ENCODE measurements at places on chromosomes 5 and 9.
A peak's percentile ranks its signal among the peaks of the same experiment; 100 is the strongest.

GRCh38 chr5:38816083-38817030 lies 29.5 kb upstream of the OSMR start:
- no peaks in the 10 kb centered on the region for H3K36me3 ChIP-seq
- no peak overlapping the region for H3K4me3 ChIP-seq
- peaks cover 5% of the 10 kb centered on the region for H3K4me1 ChIP-seq
- DNase-seq: no peak

GRCh38 chr5:132797651-132798050 lies 15.5 kb upstream of the SOWAHA start:
- no peaks in the 10 kb centered on the region for H3K36me3 ChIP-seq
- H3K4me3 ChIP-seq: no peak overlapping the region
- H3K4me1 ChIP-seq: no peaks in the 10 kb centered on the region
- no peak for DNase-seq
- H3K27ac ChIP-seq: no peak overlapping the region
- peaks cover 8% of the 10 kb centered on the region for H3K27me3 ChIP-seq

DNA sequence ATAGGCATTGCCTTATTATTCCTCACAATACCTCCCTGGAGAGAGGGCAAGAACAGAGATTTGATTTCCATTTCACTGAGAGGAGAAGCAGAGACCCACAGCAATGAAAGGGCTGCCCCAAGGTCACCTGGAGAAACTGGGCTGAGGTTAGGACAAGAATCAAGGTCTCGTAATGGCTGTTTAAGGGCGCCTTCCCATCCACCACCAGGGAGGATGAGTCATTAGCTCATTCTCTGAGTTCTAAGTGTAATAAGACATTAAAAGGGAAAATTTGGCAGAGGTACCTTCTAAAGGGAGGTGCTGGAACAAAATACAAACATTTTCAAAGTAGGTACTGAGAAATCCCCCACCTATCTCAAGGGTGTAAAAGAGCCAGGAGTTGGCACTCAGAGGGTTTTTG lies 52.6 kb upstream of the TCERG1 start:
- no peaks in the 10 kb centered on the region for H3K4me1 ChIP-seq
- H3K4me3 ChIP-seq: no peak overlapping the region
- no peak overlapping the region for H3K27ac ChIP-seq
- no peak for DNase-seq
- peaks cover 5% of the 10 kb centered on the region for H3K27me3 ChIP-seq

- H3K27ac ChIP-seq: no peak overlapping the region
- no peak overlapping the region for H3K4me3 ChIP-seq
- H3K4me1 ChIP-seq: peaks cover 18% of the 10 kb centered on the region
- H3K27me3 ChIP-seq: no peaks in the 10 kb centered on the region
Measured at GRCh38 chr9:85534340-85534739, 207.4 kb downstream of the AGTPBP1 start.

- H3K36me3 ChIP-seq: no peaks in the 10 kb centered on the region
- H3K27me3 ChIP-seq: no peaks in the 10 kb centered on the region
- no peak overlapping the region for H3K27ac ChIP-seq
- H3K4me1 ChIP-seq: no peaks in the 10 kb centered on the region
Measured at GRCh38 chr9:8494571-8494970, 695.0 kb upstream of the DMAC1 start.

GRCh38 chr9:94086486-94087345 lies 2.5 kb downstream of the PTPDC1 start:
- H3K4me1 ChIP-seq: no peaks in the 10 kb centered on the region
- H3K36me3 ChIP-seq: peaks cover 4% of the 10 kb centered on the region
- no peak overlapping the region for H3K27ac ChIP-seq

DNA sequence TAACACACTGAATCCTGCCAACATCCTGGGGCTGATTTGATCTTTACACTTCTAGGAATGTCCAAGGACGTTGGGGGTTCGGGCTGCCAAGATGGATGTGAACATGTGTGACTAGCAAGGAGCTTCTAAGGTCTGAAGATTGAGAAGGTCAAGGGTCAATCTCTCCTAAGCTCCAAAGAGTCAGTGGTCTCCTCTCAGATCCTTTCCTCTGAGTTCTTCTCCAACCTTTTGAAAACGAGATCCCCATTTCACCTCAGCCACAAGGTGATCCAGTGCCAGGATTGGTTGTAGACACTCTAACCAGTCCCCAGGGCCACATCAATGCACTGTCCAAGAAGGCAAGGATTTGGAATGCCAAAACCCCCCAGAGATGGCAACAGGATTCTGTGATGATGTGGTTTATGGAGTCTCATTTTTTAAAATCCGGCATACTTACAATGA lies 266.8 kb downstream of the NDUFS4 start:
- no peak overlapping the region for H3K27ac ChIP-seq
- no peaks in the 10 kb centered on the region for H3K4me1 ChIP-seq
- H3K36me3 ChIP-seq: no peaks in the 10 kb centered on the region
- DNase-seq: no peak
- no peaks in the 10 kb centered on the region for H3K27me3 ChIP-seq

GRCh38 chr9:96327694-96328352 lies 25.8 kb upstream of the HSD17B3 start:
- H3K27ac ChIP-seq: no peak overlapping the region
- H3K36me3 ChIP-seq: peaks cover 5% of the 10 kb centered on the region
- no peak overlapping the region for H3K4me3 ChIP-seq
- H3K4me1 ChIP-seq: no peaks in the 10 kb centered on the region
- H3K27me3 ChIP-seq: no peaks in the 10 kb centered on the region
- DNase-seq: no peak

GRCh38 chr9:120873512-120873911 lies 3.5 kb downstream of the PHF19 start:
- no peak for DNase-seq
- no peak overlapping the region for H3K4me3 ChIP-seq
- peaks cover 18% of the 10 kb centered on the region for H3K36me3 ChIP-seq
- H3K27ac ChIP-seq: no peak overlapping the region
- no peaks in the 10 kb centered on the region for H3K27me3 ChIP-seq
- peaks cover 6% of the 10 kb centered on the region for H3K4me1 ChIP-seq

GRCh38 chr5:53922508-53923498 lies 362.4 kb downstream of the NDUFS4 start:
- H3K27ac ChIP-seq: no peak overlapping the region
- no peak overlapping the region for H3K4me3 ChIP-seq
- no peak for DNase-seq
- peaks cover 7% of the 10 kb centered on the region for H3K4me1 ChIP-seq
- no peaks in the 10 kb centered on the region for H3K36me3 ChIP-seq

DNA sequence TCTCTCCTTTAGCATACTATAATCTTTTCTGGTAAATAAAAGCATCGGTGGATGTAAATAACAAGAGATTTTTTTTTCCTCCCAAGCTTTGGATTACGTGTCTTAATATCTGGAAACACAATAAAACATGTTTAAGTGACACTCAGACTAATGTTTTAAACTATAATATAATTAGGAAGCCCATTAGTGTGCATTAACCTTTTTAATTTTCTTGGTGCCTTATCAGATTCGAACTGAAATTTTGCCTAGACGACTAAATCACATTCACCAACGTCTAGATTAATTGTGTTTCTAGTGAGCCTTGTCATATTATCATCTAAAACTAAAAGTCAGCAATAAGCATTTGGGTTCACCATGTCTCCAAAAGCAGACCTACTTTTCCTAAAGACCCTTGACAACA lies 110.2 kb downstream of the CDH6 start:
- no peaks in the 10 kb centered on the region for H3K4me1 ChIP-seq
- no peak overlapping the region for H3K27ac ChIP-seq
- H3K36me3 ChIP-seq: peaks cover 27% of the 10 kb centered on the region

DNA sequence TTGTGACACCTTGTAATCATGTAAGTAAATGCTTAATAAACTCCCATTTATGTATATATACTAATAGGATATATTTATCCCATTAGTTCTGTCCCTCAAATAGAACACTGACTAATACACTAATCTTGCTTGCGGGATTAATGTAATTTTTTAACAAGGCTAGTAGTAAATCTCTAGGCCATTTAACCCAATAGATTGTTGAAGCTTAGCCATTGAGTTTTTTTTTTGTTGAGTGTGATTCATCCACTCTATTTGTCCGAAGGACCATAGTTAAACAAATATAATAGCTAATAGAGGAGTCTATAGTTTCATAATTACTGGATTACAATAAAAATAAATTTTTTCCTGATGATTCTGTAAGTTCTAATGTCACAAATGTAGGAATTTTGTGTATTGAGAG lies 474.4 kb downstream of the CDH9 start:
- no peak overlapping the region for H3K27ac ChIP-seq
- no peaks in the 10 kb centered on the region for H3K4me1 ChIP-seq
- H3K36me3 ChIP-seq: no peaks in the 10 kb centered on the region
- H3K27me3 ChIP-seq: no peaks in the 10 kb centered on the region
- no peak for DNase-seq
- no peak overlapping the region for H3K4me3 ChIP-seq

- no peak overlapping the region for H3K27ac ChIP-seq
- DNase-seq: no peak
- no peak overlapping the region for H3K4me3 ChIP-seq
- no peaks in the 10 kb centered on the region for H3K36me3 ChIP-seq
Measured at GRCh38 chr5:126360467-126360866, 62.7 kb upstream of the GRAMD2B start.

GRCh38 chr5:31496891-31497290 lies 35.0 kb downstream of the DROSHA start:
- H3K4me1 ChIP-seq: no peaks in the 10 kb centered on the region
- no peak for DNase-seq
- no peaks in the 10 kb centered on the region for H3K27me3 ChIP-seq
- no peak overlapping the region for H3K27ac ChIP-seq
- H3K36me3 ChIP-seq: peaks cover 99% of the 10 kb centered on the region

- no peaks in the 10 kb centered on the region for H3K36me3 ChIP-seq
- DNase-seq: no peak
- H3K4me1 ChIP-seq: no peaks in the 10 kb centered on the region
Measured at GRCh38 chr5:33737697-33738096, 154.1 kb downstream of the ADAMTS12 start.

DNA sequence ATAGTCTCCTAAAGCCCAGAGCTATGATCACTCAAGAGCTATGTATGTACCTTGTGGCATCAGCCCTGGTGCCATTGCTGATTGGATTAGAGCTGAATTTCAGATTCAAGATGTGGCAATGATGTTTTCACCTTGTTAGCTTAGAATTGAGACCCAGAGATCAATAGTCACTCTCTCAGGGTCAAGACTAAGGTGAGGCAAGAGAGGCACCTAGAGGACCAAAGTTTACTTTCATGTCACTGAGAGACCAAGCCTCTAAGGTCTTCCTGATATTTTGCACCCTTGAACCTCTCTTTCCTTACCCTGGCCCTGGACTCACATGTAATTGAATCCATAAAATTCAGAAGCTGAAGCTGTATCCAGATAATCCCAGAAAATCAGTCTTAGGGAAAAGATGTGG lies 42.8 kb downstream of the BAAT start:
- no peak for DNase-seq
- no peak overlapping the region for H3K4me3 ChIP-seq
- no peaks in the 10 kb centered on the region for H3K4me1 ChIP-seq
- H3K27ac ChIP-seq: no peak overlapping the region

GRCh38 chr5:8470489-8470888 lies 601.5 kb downstream of the MTRR start:
- no peaks in the 10 kb centered on the region for H3K4me1 ChIP-seq
- H3K36me3 ChIP-seq: no peaks in the 10 kb centered on the region
- no peak for DNase-seq
- no peaks in the 10 kb centered on the region for H3K27me3 ChIP-seq
- H3K4me3 ChIP-seq: no peak overlapping the region
- no peak overlapping the region for H3K27ac ChIP-seq

DNA sequence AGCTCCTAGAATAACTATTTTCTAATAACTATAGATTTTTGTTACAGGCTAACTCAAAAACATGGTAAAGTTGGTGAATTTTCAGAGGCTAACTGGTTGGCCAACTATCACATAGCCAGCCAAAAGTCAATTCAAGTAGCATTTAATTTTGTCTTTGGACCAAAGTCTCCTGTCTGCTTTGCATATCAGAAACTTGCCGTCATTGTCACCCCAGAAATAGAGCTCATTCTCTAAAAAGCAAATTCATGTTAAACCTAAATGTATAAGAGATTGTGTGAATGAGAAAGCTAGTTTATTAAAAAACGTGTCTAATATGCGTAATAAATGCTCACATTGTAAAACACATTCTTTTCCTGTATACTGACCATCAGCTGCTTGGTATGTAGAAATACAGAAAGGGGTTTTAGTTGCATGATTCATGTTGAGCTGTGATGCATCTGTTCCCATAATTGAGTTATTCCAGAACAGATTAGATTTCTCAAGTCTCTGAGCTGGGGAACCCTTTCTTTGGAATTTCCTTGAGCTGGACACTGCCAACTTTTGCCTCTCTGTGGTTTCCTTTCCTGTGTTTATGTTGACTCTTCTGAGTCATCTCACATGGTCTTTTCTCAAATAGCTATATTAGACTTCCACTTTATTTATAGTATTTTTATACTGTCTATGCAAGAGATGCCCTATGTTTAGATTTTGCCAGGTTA lies 7.3 kb downstream of the SRFBP1 start:
- no peaks in the 10 kb centered on the region for H3K36me3 ChIP-seq
- no peak overlapping the region for H3K4me3 ChIP-seq

- no peaks in the 10 kb centered on the region for H3K4me1 ChIP-seq
- DNase-seq: no peak
- H3K27me3 ChIP-seq: no peaks in the 10 kb centered on the region
- no peaks in the 10 kb centered on the region for H3K36me3 ChIP-seq
- H3K27ac ChIP-seq: no peak overlapping the region
Measured at GRCh38 chr5:68818057-68818695, 275.6 kb upstream of the SLC30A5 start.

- no peak overlapping the region for H3K4me3 ChIP-seq
- H3K27ac ChIP-seq: no peak overlapping the region
- no peaks in the 10 kb centered on the region for H3K4me1 ChIP-seq
- no peaks in the 10 kb centered on the region for H3K36me3 ChIP-seq
- no peak for DNase-seq
Measured at GRCh38 chr5:12316812-12317211, 412.6 kb upstream of the CTNND2 start.

DNA sequence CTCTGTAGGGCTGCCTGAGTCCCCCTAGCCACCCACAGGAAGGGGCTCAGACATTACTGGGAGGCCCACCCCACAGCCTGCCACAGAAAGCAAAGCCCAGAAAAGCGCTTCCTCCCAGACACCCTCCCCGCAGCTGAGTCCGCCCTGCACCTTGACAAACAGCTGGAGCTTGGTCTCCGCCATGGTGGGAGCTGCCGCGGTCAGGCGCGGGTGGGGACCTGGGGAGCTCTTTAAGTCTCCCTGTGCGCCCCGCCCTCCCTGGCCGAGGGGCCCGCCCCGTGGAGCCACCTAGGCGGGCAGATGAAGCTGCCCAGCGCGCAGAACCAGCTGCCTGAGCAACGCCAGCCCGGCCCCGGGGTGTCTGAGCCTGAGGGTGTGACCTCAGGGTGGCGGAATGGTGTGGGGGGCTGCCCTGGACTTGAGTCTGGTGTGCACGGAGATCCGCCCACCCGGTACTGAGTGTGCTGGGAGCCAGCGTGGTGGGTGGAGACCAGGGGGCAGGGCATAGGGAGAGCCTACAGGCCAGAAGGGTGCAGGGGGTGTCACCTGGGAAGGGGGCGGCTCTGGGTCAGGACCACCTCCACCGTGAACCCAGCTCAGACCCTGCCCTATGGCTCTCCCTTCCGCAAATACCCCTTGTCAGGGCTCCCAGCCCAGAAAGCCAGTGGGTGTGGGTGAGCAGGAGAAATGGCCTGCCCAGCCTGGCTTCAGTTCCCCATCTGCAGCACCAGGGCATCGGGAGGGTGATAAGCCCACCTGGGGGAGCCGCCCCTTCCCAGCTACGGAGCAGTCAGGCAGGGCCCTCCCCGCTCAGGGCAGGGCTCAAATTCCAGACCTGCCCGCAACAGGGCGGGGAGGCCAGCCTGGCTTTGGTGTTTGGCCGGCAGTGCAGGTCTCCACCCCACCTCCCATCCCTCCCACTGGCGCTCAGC lies at the start of gene CLIC3:
Gene CLIC3 (minus strand): TSS at position 208 of the 932 bp plus-strand sequence. CDS start 25 bp downstream, at position 183.
- DNase-seq: no peak
- H3K27me3 ChIP-seq: no peaks in the 10 kb centered on the region
- peak within 1 kb of the TSS; percentile 29 for H3K4me3 ChIP-seq
- H3K4me1 ChIP-seq: peaks cover 30% of the 10 kb centered on the region
- H3K27ac ChIP-seq: no peak within 1 kb of the TSS
